Anterior cingulate cortex (tissue), 58 donors: ENCODE measurements at places on chromosomes 11 and 22.

DNA sequence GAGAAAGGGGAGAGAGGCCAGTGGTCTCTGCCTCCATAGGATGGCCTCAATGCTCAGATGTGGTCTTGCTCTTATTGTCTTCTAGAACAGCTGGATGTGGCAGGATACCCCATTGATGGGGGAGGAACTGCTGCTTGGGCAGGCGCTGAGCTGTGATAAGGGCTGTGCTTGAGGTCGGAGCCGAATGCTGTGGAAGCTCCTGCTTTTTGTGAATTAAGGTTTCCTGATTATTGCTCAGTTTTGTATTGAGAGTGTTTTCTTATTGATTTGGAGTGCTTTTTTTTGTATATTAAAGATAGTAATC lies 57.2 kb downstream of the CABIN1 start:
- no peak for DNase-seq

DNA sequence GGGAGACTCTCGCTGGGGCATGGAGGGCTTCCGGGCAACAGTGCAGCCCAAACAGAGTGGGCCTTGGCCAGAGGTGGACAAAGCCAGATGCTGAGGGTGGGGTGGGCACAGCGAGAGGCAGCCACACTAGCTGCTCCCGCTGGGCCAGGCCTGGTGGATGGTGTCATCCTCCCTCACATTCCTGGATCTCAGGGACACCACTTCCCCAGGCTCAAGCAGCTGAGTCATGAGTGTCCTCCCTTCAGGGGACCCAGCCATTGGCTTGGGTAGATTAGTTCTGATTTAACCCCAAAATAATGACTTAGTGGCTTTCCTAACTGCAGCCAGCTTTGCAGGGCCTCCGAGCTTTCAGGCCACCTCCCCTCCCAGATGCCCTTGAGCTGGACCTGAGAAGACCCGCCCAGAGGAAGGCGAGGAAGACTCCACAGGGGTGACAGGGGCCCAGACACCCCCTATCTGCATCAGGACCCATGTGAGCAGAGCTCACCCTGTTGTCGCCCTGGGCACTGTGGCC lies 25.9 kb upstream of the WNT7B start:
- DNase-seq: no peak

- DNase-seq: no peak
These were observed 68.2 kb downstream of the GALNT18 start for GRCh38 chr11:11553573-11553972.

DNA sequence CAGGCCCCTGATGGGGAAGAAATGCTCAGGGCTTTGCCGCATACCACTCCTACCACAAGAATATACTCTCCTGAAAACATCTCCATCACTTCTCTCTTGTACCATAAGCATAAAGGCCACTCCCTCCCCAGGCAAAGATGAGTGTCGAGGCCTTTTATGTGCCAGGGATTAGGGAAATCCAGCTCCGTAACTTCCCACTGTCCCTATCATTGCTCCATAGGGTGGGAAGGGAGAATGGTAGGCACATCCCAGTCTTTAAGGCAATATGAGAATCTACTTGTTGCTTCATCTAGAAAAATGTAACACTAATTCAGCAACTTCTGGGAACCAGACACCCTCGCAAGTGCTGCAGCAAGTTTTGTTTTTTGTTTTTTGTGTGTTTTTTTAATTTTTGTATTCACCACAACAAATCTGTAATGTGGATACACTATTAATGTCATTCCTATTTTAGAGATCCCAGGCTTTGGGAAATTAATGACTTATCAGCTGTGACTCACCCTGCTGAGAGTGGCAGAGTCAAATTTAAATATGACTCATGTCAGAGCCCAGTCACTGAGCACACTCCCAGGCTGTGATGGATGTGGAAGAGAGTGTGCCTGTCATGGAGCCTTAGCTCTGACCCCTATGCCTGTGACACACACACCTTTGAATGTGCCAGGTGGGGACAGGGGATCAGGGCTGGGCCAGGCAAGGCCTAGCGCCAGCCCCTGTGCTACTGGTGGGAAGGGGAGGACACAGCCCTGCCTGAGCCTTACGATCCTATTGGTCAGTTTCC lies 23.4 kb downstream of the PANX1 start:
- DNase-seq: no peak

- DNase-seq: no peak
These were observed 717.8 kb downstream of the LUZP2 start for GRCh38 chr11:25214535-25215176.

GRCh38 chr11:77027275-77027674 lies 6.9 kb upstream of the B3GNT6 start:
- DNase-seq: no peak

GRCh38 chr22:24594569-24595120 lies 1.8 kb upstream of the LRRC75B start:
- no peak for DNase-seq

GRCh38 chr22:48438096-48438495 lies 1389.6 kb downstream of the BRD1 start:
- DNase-seq: no peak

DNA sequence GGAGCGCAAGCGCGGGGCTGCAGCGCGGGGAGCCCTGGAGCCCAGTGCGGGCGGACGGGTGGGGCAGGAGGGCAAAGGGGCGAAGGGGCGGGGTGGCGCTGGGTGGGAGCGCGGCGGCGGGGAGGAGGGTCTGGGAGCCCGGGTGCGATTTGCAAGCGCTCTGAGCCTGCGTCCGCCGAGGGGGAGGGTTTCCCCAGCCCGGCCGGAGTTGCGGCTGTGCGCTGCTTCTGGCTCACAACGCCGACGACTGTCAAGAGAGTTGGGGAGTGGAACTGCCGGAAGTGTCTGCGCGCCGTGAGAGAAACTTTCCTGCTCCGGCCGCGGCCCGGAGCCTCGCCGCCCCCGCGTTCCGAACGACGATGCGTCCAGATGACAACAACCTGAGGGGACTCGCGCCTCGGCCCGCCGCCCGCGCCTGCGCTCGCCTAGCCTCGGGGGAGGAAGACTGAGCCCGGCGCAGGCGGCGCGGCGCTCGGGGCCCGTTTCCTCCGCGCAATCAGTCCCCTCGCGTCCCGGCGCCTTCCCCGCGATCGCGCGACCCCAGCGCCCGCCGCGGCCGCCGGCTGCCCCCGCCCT lies at the start of gene ARHGAP42:
Gene ARHGAP42 (plus strand): TSS at position 235 of the 576 bp plus-strand sequence. CDS start 391 bp downstream, outside the sequence.
- DNase-seq: peak; percentile 75

DNA sequence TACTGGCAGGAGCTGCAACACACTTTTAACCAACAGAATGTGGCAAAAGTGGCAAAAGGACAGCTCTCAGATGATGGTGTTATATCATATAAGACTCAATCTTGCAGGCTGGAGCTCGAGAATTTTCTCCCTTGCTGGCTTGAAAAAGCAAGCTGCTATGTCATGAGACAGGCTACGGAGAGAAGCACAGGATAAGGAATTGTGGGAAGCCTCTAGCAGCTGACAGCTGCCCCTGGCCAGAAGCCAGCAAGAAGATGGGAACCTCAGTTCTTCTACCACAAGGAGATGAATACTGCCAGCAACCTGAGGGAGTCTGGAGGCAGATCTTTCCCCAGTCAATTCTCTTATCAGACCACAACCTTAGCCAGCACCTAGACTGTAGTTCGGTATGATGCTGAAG lies 24.6 kb downstream of the FXYD6 start:
- DNase-seq: no peak

GRCh38 chr11:92803391-92803790 lies 166.1 kb upstream of the MTNR1B start:
- no peak for DNase-seq

DNA sequence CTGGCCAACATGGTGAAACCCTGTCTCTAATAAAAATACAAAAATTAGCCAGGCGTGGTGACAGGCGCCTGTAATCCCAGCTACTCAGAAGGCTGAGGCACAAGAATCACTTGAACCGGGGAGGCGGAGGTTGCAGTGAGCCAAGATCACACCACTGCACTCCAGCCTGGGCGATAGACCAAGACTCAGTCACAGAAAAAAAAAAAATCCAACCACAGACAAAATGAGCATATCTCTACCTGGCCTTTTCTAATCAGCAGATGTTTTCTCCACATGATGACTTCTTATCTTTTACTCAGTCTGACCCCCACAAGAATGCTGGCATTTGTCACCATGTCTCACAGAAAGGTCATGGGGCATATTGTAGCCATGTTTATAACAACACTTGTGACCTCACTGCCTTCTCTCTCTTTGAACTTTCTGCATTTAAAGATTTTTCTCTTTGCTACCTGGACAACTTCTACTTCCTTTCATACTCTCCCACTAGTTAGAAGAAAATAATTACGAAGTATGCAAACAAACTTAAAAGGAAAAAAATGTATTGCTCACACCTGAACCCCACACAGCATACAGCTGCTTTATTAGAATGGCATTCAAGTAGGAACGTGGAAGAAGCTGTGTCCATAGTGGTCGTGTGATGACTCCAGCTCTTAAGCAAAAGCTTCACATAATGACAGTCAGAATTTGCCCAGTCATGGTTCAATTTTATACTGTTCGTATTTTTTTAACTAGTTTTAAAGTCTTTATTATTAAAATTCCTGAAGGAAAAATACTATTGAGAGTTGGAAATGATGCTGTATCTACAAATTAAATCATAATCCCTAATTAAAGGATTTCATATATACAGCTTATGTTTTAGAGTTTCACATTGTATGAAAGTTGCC lies 65.4 kb downstream of the ZC3H12C start:
- DNase-seq: no peak

GRCh38 chr11:31640611-31641010 lies 131.0 kb downstream of the ELP4 start:
- DNase-seq: no peak

GRCh38 chr11:113778111-113778910 lies 1.3 kb upstream of the CLDN25 start:
- peak; percentile 50 for DNase-seq

- DNase-seq: no peak
These were observed 466.3 kb upstream of the ARHGAP42 start for GRCh38 chr11:100220801-100221200.

GRCh38 chr11:47411884-47412746 lies 3.7 kb downstream of the SLC39A13 start:
- DNase-seq: peak; percentile 58

GRCh38 chr22:42970029-42970428 lies 44.9 kb downstream of the PACSIN2 start:
- DNase-seq: no peak

DNA sequence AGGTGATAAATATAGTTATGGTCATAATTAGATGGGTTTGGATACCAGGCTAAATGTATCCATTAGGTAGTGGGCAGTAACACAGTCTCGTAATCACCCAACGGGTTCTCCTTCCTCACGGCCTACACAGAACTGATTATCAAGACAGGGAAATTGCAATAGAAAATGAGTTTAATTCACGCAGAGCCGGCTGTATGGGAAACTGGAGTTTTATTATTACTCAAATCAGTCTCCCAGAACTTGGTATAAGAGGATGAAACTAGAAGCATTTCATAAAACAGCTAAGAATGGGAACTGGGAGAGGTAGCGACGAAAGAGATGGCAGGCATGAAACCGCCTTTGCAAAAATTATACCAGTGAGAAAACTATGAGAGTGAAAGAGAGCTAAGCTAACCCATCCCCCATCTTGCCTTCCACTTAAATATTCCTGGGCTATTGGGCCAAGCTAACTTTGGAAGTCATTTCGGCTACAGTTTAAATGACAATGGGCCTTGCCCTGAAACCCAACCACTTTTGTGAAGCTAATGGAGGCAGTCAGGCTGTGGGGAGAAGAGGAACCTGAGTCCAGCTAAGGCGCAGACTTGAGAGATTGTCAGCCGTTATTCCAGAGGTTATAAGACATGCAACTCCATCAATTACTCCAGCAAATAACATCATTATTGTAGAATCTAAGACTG lies 29.6 kb downstream of the CTSC start:
- no peak for DNase-seq

DNA sequence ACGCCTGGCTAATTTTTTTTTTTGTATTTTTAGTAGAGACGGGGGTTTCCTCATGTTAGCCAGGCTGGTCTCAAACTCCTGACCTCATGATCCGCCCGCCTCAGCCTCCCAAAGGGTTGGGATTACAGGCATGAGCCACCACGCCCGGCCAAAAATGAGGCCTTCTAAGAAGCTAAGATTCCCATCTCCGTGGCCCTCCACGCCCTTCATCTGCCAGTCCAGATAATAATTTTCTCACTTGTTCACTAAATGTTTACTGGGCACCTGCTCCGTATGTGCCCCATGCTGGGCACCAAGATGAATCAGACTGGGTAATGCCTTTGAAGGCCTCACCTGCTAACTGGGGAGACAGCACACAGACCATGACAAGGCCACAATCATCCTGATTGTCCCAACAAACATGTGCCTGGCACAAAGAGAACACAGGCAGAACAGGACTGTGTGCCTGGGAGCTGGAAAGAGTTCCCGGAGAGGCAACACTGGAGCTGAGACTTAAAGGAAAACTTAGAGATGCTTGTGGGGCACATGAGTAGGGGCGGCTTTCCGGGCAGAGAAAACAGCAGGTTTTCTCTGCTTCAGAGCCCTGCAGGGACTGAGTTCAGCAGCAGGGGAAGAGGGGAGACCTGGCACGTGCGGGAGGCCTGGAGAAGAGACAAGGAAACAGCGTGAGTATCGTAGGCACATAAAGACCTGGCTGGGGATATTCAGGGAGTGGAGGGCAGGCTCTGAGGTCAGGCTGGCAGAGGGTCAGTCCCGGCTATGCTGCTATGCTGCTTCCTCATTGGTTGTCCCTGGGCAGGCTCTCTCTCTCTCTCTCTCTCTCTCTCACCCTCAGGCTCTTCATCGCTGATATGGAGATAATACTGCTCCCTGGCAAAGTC lies 2.4 kb downstream of the KIAA0930 start:
- no peak for DNase-seq

DNA sequence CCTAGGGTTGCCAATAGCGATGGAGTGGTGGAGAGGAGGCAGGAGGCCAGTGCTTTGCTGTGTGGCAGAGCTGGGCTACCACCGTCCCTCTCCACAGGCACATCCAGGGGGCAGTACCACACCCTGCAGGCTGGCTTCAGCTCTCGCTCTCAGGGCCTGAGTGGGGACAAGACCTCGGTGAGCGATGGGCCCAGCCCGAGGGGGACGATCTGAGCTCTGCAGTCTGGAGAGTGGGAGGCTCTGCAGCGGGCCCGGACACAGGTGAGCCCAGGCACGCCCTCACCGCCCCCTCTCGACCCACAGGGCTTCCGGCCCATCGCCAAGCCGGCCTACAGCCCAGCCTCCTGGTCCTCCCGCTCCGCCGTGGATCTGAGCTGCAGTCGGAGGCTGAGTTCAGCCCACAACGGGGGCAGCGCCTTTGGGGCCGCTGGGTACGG lies 2.5 kb downstream of the PKP3 start:
- DNase-seq: no peak

DNA sequence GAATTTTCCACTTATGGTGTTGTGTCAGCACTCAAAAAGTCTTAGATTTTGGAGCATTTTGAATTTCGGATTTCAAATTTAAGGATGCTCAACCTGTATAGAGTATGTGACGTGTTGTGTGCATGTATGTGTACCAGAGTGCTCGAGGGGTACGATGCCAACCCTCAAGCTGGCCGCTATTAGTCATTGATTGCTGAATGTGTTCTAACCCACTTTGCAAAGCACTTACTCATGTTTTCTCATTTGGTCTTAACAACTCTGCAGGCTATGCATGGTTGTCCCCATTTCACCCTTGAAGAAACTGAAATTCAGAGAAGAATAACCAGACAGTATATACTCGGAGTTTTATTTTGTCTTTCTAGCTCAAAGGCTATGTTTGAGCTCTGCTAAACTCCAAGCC lies 196.4 kb upstream of the TENM4 start:
- DNase-seq: no peak

- no peak for DNase-seq
These were observed 107.8 kb downstream of the PTPRJ start for GRCh38 chr11:48087974-48088681.
